ENCODE measurements at places on chromosomes 2 and 18.

GRCh38 chr2:8607606-8608005, 74.2 kb upstream of the ID2 start:
- DNase-seq: no peak

DNA sequence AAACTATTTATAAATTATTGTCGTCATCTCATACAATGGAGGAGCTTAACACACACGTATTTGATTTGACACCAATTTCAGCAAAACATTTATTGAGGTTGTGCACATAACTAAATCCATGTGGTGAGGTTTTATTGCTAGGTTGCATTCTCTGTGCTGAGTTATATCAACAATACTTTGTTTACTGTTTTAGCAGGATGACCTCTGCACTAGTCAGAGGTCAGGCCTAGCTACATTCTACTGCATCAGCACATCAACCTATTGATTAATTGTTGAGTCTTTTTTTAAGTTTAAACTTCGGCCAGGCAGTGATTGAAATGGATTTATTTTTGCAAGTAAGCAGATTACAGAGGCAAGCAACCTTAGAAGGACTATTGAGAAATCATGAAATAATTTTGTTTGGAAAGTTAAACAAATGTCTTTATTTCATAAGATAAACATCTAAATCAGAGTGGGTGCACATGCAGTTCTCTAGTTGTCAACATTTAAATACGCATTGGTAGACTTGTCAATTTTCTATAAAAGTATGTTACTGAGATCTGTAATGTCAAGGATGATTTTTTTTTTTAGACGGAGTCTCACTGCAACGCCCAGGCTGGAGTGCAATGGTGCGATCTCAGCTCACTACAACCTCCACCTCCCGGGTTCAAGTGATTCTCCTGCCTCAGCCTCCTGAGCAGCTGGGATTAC, 75.2 kb upstream of the CD28 start:
- no peak for DNase-seq

DNA sequence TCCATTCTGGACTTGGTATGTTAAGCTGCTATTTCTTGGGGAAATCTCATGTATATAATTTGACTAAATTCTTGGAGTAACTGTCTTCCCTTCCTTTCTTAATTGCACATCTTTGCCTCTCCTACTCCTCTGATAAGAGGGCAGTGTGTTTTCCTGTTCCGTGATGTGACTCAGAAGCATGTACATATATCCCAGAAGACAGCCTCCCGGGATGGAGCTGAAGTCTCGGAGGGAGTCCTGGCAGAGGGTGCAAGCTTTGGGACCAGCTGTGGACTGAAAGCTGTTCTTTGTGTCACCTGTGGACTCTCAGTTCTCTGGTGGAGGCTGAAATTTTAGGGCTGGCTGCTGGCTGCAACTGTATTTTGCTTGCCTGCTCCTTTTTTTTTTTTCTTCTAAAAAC, 54.7 kb upstream of the MGAT5 start:
- DNase-seq: no peak

GRCh38 chr2:68031542-68032160, 31.2 kb downstream of the C1D start:
- no peak for DNase-seq

- DNase-seq: no peak
These were observed 158.7 kb upstream of the SKOR2 start for GRCh38 chr18:47410139-47410538.

GRCh38 chr2:171402906-171403580, 30.7 kb downstream of the METTL8 start:
- DNase-seq: no peak

- DNase-seq: no peak
These were observed 43.2 kb downstream of the SCG2 start for GRCh38 chr2:223558970-223559369.

- no peak for DNase-seq
These were observed 156.8 kb upstream of the STK17B start for GRCh38 chr2:196328088-196328680.

Data from activated CD8-positive, alpha-beta memory T cell treated with anti-CD3 and anti-CD28 coated beads for 1 hour (primary cell).